Large intestine (tissue), 12 donors: ENCODE measurements at places on chromosomes 16 and 17. TPM values are rescaled to one million over a fixed set of nuclear protein-coding genes. Genes with fewer than 3 reads are reported as not detected.

Gene CES3
- polyA plus RNA-seq = 16.0 TPM

Gene RBFOX1
- polyA plus RNA-seq = 1.3 TPM

Gene IGF2BP1
- 30.7 TPM for polyA plus RNA-seq

Gene ZACN
- 23.7 TPM for polyA plus RNA-seq

Gene KRT32
- not detected for polyA plus RNA-seq

Gene CA7
- polyA plus RNA-seq = 12.1 TPM

Gene GPS2
- polyA plus RNA-seq = 53.0 TPM

Gene ZNF768
- polyA plus RNA-seq = 53.1 TPM

Gene WDR90
- polyA plus RNA-seq = 43.9 TPM

DNA sequence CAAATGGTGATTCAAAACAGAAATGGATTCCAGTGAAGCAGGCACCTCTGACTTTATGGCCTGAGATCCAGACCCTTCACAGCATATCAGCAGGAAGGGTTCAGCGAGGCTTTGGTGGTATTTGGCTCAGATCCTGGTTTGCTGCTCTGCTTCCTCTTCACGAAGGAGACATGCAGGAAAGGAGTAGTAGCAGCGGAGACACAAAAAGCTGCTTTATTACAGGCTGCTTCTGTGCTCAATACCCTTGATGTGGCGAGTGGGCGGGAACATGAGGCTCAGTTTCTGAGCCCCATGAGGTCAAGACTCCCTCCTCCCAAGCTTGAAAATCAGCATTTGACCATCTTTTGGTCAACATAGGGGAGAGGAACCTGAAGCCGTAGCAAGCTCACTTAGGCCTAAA is 213.3 kb upstream of the AXIN2 start:
- DNase-seq = no peak

DNA sequence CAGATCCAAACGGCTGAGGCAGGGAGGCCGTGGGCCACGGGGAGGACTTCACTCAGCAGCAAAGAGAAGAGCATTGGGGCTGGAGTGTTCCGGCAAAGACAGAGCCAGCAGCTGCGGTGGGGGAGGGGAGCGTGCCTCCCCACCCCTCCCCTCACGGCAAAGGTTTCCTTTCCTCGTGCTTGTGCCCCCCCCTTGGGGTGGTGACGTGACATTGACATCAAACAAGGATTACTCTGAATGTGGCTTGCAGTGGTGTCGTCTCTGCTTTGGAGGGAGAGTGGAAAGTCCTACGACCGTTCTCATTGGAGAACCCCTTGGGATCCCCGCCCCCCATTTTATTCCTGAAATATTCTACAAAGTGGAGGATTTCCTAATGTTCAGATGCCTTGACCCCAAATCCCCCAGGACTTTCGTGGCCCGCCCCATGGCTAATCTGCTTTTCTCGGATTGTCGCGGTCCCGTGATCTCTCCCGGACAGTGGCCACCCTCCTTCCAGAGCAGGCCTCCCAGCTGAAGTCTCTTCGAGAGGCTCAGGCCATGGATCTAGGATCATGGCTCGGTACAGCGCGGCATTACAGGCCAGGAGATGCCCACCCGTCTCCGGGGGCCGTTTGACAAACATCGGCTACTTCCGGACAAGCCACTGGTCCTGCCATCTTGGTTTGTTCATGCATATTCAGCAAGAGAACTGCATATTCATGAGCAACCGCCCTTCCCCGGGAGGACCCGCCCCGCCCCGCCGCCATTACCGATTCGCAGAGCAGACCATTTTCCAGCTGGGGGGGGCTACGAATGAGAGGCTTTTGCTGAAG is 705 bp upstream of the POLR2A start:
- peak; percentile 97 for DNase-seq

DNA sequence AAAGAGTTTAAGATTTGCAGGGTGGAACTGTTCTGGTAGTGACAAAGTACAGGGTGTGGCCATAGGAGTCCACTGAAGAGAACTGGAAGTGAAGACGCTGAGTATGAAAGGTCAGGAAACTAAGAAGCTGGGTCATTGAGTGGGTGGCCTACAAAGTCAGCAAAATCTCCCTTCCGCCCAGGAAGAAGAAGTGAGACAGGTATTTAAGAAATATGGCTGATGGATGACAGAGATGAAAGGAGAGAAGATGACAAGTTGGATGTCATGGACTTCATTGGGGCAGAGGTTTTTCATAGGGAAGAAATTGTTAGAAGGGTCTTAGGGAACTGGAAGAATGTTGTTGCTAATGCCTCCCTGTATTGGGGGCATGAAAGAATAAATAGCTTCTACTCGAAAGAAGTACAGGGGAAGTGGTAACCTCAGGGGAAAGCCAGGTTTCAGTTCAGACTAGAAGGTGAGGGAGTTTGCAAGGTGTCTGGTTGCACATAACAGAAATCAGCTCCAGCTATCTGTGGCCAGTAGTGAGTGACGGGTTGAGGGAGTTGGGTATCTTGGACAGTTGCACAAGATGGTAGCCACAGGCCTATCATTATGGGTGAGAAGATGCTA is 33.6 kb upstream of the MED13 start:
- DNase-seq = peak; percentile 75

GRCh38 chr16:74580833-74581232 is 26.1 kb downstream of the GLG1 start:
- no peak for DNase-seq

DNA sequence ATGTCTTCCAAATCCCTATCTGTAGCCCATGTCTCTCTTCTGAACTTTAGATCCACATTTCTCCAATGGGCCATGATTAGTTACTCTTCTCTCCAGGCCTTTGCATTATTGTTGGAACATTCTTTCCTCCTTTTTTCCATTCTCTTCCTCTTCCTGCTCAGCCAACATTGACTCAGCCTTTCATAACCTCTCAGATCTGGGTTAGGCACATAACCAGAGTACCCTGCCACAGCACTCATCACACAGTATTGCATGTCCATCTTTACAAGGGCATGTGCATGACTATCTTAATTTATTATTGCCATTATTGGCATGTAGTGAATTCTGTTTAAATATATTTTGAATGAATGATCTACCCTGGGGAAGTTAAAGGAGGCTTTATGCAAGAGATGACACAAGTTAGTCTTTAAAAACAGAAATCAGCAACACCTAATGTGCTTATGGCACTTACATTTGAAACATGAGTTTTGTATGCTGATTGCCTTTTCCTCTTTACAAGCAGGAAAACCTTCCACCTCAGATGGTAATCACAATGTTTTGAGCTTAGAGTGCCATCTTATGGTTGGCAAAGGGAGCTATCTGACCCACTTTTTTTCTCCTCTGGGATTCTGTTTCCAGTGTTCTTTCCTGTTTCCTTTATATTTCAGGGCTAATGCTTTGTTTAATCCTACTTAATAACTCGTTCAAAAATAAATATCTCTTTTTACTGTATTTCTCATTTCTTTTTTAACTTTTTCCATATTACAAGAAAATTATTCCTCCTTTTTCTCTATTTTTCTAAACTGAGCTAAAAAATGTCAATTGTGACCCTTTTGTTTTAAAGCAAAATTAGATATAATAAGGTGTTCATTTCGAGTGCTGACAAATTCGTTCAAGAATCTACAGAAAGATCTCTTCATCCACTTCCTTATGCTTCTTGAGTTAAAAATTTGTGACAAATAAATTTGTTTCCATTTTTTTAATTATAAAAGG is 151.0 kb upstream of the RBL2 start:
- DNase-seq = peak; percentile 1

GRCh38 chr17:73436954-73437353 is 125.2 kb upstream of the CDC42EP4 start:
- DNase-seq = no peak

DNA sequence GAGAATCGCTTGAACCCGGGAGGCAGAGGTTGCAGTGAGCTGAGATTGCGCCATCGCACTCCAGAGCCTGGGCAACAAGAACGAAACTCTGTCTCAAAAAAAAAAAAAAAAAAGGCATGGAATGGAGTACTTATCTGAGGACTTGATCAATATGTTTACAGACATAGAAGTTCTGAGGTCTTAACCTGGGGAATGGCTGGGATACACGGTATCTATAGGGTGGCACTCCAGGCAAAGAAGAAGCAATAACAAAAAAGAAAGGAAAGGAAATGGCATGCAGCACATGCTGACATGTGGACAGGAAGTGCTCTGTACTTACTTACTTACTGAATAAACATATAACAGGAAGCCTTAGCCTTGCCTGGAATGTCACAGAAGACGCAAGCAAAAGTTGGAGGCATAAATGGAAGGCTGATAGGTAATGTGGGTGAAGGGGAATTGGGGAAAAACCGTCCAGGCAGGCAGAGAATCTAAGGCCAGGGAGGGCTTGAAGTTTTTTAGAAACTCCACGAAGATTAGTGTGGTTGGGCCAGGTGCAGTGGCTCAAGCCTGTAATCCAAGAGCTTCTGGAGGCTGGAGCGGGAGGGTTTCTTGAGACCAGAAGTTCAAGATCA is 10.1 kb upstream of the SPOP start:
- DNase-seq = no peak

DNA sequence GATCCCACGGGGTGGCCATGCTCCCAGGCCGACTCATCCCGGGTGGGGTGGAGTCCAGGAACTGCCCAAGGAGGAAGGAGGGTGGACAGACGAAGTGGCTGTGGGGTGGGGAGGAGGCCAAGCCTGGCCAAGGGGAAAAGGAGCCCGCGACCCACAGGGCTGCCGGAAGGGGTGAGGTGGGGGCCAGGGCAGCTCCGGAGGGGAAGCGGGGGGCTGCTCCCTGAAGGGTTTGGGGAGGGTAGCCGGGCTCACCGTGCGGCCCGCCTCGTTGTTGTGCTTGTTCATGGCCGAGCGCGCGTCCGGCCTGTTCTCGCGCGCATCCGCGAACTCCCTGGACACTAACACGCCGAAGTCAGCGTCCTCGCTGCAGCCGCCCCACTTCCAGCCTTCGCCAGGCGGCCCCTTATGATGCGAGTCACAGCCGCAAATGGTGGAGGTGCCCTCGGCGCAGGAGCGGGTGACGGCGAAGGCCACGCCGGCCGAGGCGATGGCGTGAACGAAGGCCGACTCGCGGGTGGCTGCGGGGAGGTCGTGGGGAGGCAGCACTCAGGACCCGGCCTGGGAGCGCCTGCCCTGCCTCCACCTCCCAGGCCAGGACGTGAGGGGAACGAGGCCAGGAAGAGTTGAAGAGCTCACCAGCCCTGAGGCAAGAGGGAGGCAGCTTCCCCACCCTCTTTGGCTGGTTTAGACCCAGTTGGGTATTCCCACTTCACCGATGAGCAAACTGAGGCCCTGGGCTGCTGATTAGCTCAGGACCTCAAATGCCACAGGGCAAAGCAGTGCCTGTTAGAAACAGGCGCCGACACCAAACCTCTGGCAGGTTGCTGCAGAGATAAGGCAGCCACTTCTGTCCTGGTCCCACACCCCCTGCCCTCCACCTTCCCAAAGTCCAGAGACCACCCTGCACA is 48.7 kb downstream of the WNT3 start:
- no peak for DNase-seq

GRCh38 chr17:73336408-73337329 is 24.9 kb upstream of the CDC42EP4 start:
- no peak for DNase-seq

DNA sequence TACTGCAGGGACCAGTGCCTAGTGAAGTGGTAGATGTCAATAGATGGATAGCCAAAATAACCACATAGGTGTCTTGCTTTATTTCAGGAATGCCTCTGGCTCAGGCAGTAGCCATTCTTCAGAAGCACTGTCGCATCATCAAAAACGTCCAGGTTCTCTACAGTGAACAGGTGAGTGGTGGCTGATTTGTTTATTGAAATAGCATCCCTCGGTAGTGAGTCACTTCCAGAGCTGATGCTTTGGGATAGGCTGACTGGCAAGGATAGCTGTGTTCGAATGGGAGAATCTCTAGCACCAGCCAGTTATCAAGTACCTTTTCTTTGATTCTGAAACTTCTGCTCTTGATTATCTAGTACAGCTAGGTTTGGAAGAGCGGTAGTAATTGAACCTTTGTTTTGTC is 10.3 kb downstream of the PHAF1 start:
- no peak for DNase-seq

DNA sequence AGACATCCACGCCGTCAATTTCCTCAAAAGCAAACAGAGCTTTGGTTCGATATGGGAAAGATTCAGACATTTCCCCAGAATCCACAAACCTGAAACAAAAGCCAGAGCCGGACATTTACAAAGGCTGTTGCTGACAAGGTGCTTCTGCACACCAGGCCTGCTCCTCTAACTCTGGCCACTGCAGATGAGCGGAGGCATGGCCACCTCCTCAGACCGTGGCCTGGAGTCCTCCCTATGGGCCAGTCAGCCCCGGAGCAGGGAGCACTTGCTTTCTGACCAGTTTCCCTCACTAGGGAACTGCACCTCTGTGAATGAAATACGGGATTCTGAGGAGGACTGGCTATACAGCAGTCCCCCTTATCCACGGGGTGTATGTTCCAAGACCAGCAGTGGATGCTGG is 22.3 kb upstream of the TRAP1 start:
- no peak for DNase-seq

DNA sequence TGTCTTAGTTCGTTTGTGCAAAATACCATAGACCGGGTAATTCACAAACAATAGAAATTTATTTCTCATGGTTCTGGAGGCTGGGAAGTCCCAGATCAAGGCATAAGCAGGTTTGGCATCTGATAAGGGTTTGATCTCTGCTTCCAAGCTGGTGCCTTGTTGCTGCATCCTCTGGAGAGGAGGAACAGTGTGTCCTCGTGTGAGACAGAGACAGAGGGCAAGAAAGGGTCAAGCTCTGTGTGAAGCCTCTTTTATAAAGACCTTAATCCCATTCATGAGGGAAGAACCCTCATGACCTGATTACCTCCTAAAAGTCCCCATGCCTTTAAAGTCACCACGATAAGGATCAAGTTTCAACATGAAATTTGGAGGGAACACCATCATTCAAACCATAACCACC is 55.8 kb upstream of the TANC2 start:
- no peak for DNase-seq

DNA sequence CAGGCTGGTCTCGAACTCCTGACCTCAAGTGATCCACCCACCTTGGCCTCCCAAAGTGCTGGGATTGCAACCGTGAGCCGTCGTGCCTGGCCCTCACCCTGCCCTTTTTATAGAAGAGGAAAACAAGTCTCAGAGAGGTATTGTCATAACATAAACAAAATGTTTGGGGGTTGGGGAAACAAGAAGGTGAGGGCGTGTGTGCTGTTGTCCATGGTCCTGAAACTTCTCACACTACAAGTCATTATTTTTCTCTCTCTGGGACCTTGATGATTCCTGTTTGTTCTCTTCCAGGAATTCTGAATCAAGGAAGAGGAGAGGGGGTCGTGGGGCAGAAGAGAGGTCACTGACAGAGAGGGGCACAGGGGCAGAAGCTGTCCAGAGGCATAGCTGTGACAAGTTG is 160.2 kb upstream of the LHX1 start:
- DNase-seq = no peak
